Stimulated activated CD4-positive, alpha-beta T cell treated with anti-CD3 and anti-CD28 coated beads, TNF-alpha, amount 100 ng/mL, for 4 hours (primary cell): ENCODE measurements at places on chromosomes 16 and 17.

- no peak for DNase-seq
Measured at GRCh38 chr17:51036084-51036483, 84.6 kb downstream of the SPAG9 start.

GRCh38 chr17:55660178-55660886 is 62.3 kb downstream of the TMEM100 start:
- DNase-seq: no peak

GRCh38 chr17:7851438-7852261 is 3.2 kb upstream of the TMEM88 start:
- DNase-seq: peak; percentile 91

- DNase-seq: no peak
Measured at GRCh38 chr16:87918338-87918737, 18.0 kb downstream of the CA5A start.

DNA sequence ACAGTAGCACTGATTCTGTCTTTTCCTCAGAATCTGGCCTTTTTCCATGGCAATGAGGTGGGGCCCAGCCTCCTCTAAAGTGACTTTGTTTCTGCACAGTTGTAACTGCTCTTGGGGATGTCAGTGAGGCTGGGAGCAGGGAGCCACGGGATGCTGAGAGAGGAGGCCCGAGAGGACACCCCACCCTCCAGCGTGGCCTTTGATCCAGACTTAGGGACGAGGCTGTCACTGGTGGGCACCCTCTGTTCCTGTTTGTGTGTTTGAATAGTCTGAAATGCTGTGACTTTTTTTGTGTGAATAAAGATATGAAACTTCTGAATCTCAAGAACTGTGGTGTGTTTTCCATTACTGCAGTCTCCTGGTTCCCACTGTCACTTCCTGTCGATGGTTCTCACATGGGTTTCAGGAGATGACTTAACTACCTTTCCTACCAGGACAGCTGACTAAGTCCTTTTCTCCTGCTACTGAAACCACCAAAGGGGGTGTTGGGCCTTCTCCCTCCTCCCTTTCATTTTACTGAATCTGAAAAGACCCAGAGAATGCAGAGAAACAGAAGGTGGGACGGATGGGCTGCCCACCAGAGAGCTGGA is 18.6 kb downstream of the KCTD2 start:
- DNase-seq: no peak
